Breast epithelium (tissue), 4 donors: ENCODE measurements at places on chromosomes 5 and 9. TPM values are rescaled to one million over a fixed set of nuclear protein-coding genes. Genes with fewer than 3 reads are reported as not detected.
A peak's percentile ranks its signal among the peaks of the same experiment; 100 is the strongest.

OR1N1 gene
- not detected for total RNA-seq

DBH gene
- total RNA-seq: not detected

PPP3R2 gene
- total RNA-seq: not detected

SMIM33 gene
- total RNA-seq: not detected

GRCh38 chr5:102760815-102761214 lies 5.7 kb downstream of the PAM start:
- no peak overlapping the region for H3K27ac ChIP-seq
- H3K36me3 ChIP-seq: no peaks in the 10 kb centered on the region
- no peaks in the 10 kb centered on the region for H3K27me3 ChIP-seq
- H3K4me1 ChIP-seq: peaks cover 13% of the 10 kb centered on the region

DNA sequence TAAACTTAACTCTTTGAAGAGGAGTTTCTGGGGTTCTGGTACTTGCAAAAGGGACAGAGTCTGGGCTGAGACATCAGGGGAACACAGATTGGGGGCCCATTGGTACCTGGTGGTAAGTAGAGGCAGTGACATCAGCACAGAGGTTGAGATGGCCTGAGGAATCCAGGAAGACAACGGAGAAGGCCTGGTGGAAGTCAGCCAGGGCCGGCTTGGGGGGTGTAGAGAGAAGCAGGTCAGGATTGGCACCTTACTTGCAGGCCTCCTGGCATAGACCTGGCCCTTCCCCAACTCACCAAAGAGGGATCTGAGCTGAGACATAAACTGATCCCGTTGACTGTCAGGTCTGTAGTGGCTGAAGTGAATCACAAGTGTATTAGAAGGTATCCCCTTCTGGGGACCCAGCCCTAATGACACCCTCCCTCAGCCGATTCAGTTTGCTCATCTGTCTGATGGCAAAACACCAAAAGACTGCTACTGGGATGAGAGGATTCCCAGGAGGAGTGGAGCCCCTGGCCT lies 5.5 kb downstream of the NOL6 start:
- no peaks in the 10 kb centered on the region for H3K27me3 ChIP-seq
- no peaks in the 10 kb centered on the region for H3K4me1 ChIP-seq
- H3K36me3 ChIP-seq: peaks cover 7% of the 10 kb centered on the region

GRCh38 chr9:91884696-91885687 lies 65.0 kb downstream of the ROR2 start:
- H3K27ac ChIP-seq: peak overlapping the region; percentile 7
- no peaks in the 10 kb centered on the region for H3K27me3 ChIP-seq
- H3K36me3 ChIP-seq: no peaks in the 10 kb centered on the region
- no peak for DNase-seq

- H3K4me1 ChIP-seq: no peaks in the 10 kb centered on the region
- no peak overlapping the region for H3K27ac ChIP-seq
- H3K27me3 ChIP-seq: no peaks in the 10 kb centered on the region
- DNase-seq: no peak
Measured at GRCh38 chr5:142998316-142999020, 228.3 kb downstream of the ARHGAP26 start.

GRCh38 chr9:81565609-81566008 lies 123.7 kb downstream of the TLE1 start:
- no peaks in the 10 kb centered on the region for H3K36me3 ChIP-seq
- H3K4me1 ChIP-seq: peaks cover 4% of the 10 kb centered on the region
- DNase-seq: no peak
- H3K4me3 ChIP-seq: no peak overlapping the region

DNA sequence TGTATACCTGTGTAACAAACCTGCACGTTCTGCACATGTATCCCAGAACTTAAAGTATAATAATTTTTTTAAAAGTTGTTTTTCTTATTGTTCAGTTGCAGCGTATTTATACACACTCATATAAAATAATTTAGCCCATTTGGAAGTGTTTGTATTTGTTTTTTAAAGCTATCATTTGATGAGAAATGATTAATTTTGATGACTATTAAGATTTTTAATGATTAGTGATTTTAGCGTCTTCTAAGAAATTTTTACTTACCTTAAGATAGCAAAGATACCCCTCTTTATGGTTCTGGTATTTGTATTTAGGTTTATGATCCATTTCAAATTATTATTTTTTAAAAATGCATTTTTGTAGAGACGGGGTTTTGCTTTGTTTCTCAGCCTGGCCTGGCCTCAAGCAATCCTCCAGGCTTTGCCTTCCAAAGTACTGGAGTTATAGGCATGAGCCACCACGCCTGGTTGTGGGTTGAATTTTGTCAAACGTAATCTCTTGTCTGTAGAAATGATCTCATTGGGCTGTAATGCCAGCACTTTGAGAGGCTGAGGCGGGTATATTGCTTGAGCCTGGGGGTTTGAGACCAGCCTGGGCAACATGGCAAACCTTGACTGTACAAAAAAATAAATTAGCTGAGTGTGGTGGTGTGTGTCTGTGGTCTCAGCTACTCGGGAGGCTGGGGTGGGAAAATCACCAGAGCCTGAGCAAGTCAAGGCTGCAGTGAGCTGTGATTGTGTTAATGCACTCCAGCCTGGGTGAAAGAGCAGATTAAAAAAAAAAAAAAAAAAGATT lies 26.9 kb downstream of the CSNK1G3 start:
- DNase-seq: no peak
- H3K27me3 ChIP-seq: no peaks in the 10 kb centered on the region
- no peak overlapping the region for H3K27ac ChIP-seq
- H3K36me3 ChIP-seq: no peaks in the 10 kb centered on the region

DNA sequence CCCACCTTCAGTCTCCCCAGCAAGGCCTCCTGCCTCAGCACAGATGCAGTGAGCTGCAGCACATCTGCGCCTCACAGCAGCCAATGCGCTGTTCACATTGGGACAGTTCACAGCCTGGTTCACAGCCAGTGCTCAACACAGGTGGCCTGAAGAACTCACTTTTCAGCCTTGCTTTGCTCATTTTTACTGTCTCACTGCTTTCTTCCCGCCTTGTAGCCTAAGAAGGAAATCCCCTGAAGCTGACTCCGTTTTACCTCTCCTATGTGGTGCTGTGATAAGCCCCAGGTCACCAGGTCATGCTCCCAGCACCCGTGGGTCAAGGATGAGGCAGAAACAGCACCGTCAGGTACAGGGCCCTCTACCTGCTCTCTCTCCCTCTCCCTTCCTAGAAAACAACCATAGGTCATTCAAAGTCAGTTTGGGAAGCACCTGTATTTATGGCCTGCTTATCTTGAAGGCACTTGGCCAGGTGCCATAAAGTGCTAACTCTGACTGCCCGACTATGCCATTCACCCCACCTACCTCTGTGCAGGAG lies 1.1 kb downstream of the GCNT4 start:
- H3K27ac ChIP-seq: no peak overlapping the region
- peak overlapping the region; percentile 59 for H3K4me3 ChIP-seq
- no peaks in the 10 kb centered on the region for H3K4me1 ChIP-seq
- DNase-seq: no peak
- no peaks in the 10 kb centered on the region for H3K27me3 ChIP-seq

- no peak overlapping the region for H3K4me3 ChIP-seq
- peaks cover 3% of the 10 kb centered on the region for H3K36me3 ChIP-seq
- no peaks in the 10 kb centered on the region for H3K4me1 ChIP-seq
- no peaks in the 10 kb centered on the region for H3K27me3 ChIP-seq
- DNase-seq: no peak
Measured at GRCh38 chr9:27065288-27065687, 43.7 kb upstream of the TEK start.

DNA sequence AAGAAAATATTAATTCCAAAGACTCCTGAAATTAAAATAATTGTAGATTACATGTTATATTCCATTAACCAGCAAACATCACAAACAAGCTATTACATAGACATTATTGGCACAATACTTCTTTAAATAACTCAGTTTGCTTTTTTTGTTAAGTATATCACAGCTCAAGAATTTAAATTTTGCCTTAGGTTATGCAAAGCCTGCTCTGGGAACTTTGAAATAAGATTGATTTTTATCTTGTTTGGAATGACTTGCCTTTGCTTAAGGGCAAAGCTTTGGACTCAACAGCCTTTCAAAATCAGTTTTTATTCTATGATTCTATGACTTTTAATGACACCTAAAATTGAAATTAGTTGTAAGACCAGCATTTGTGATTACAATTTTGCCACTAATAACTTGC lies 78.2 kb downstream of the ALDH7A1 start:
- H3K27ac ChIP-seq: peak overlapping the region; percentile 88
- H3K27me3 ChIP-seq: no peaks in the 10 kb centered on the region
- no peak for DNase-seq
- peaks cover 8% of the 10 kb centered on the region for H3K4me1 ChIP-seq

GRCh38 chr5:175861337-175862130 lies 9.8 kb upstream of the CPLX2 start:
- no peak for DNase-seq
- H3K27me3 ChIP-seq: no peaks in the 10 kb centered on the region
- no peaks in the 10 kb centered on the region for H3K36me3 ChIP-seq
- no peaks in the 10 kb centered on the region for H3K4me1 ChIP-seq
- H3K4me3 ChIP-seq: no peak overlapping the region
